GM10248 (cell line): ENCODE measurements at places on chromosomes 16 and 17.

DNA sequence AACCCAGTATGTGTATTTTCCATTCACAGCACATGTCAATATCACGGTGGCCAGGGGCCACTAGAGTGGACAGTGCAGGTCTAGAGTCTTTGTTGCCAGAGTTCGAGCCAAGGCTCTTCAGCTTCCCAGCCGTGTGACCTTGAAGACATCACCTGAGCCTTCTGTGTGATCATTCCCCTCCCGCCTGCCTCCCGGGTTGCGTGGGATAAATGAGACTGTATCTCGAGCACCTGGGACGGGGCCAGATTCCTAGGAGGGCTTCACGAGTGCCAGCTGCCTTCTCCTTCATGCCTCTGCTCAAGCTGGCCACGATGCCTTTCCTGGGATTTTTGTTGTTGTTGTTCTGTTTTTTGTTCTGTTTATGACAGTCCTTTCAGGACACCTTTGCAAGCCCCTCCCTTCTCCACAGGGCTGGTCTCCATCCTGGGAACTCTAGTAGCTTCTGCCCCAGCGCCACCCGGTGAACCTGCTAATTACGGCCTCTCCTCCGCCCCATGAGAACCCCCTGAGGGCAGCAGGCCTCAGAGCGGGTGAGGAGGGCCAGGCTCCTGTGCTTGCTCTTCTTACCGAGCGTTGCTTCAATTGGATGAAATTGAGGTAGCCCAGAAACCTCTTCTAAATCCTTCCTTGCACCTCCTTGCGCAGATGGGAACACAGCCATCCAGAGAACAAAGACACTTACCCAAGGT lies 3.9 kb downstream of the SPNS2 start:
- DNase-seq: no peak

DNA sequence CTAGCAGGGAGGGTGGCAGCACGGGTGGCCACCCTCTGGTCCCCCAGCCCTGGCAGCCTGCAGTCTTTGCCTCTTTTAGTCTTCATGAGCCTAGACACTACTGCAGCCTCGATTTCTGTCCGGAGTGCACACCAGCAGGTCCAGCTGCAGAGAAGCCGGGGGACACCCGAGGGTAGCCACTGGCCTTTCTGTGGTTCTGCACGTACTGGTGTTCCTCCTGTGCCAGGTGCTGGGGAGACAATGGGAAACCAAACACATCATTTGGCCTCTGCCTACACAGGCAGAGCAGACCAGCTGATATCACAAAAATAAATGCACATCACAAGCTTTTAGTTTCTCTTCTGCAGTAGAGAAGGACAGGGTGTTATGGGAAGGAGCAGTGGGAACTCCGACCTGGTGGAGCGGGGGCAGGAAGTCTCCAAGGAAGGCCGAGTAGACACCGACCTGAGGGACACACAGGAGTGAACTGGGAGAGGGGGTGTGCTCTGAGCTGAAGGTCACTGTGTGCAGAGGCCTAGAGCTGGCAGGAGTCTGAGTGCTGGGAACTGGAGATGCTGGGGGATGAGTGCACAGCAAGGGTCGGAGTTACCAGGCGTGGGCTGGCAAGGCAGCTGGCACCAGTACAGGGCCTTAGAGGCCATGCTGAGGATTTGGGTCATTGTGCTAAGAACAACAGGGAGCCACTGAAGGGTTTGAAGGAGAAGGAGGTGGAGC lies 23.1 kb downstream of the GPT2 start:
- no peak for DNase-seq

- DNase-seq: no peak
Measured at GRCh38 chr17:2084766-2085647, 30.1 kb downstream of the HIC1 start.

- no peak for DNase-seq
Measured at GRCh38 chr17:80119271-80119791, 17.9 kb downstream of the GAA start.

GRCh38 chr17:60959011-60959410 lies 281.4 kb downstream of the BCAS3 start:
- DNase-seq: no peak

- DNase-seq: no peak
Measured at GRCh38 chr17:78488867-78489634, 88.1 kb downstream of the DNAH17 start.

- no peak for DNase-seq
Measured at GRCh38 chr16:78961464-78961863, 639.1 kb downstream of the MAF start.

GRCh38 chr16:83271970-83272575 lies 535.7 kb upstream of the HSBP1 start:
- no peak for DNase-seq

GRCh38 chr16:65545413-65545956 lies 423.6 kb upstream of the CDH11 start:
- no peak for DNase-seq

DNA sequence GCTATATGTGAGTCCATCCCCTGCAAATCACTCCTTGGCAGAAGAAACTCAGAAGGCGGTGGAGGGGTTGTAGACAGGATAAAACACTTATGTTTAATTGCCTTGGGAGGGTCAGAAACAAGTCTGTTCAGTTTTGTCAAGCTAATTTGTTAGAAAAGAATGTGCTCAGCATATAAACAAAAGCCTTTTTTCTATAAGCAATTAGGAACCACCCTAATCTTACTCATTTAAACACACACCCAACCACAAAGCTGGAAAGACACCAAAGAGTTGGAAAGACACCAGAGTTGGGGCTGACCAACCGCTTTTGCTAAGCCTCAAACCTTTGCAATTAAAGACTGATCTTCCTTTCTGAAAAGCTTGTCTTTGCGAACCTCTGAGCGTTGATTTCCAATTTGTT lies 439.2 kb upstream of the ERCC4 start:
- DNase-seq: no peak

GRCh38 chr17:73200476-73200875 lies 7.6 kb downstream of the COG1 start:
- DNase-seq: no peak

DNA sequence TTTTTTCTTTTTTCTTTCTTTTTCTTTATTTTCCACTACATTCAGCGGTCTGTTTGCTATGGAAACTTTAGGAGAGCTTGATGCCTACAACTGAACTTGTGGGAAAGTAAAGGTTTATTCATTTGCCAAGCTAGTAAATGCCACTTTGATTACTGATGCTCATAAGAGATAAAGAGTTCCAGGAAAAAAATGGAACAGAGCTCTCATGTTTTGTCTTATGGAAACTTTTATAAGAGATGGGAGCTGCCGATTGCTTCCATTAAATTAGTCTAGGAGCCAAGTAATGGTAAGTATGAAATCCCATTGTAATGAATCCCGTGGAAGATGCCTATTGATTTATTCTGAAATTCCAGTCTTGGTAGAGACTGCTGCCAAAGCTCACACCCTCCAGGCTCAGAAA lies 7.1 kb downstream of the ANKFN1 start:
- no peak for DNase-seq

- no peak for DNase-seq
Measured at GRCh38 chr17:12605222-12605621, 60.5 kb upstream of the MYOCD start.

- DNase-seq: no peak
Measured at GRCh38 chr17:28338056-28338768, 2.7 kb downstream of the TNFAIP1 start.

DNA sequence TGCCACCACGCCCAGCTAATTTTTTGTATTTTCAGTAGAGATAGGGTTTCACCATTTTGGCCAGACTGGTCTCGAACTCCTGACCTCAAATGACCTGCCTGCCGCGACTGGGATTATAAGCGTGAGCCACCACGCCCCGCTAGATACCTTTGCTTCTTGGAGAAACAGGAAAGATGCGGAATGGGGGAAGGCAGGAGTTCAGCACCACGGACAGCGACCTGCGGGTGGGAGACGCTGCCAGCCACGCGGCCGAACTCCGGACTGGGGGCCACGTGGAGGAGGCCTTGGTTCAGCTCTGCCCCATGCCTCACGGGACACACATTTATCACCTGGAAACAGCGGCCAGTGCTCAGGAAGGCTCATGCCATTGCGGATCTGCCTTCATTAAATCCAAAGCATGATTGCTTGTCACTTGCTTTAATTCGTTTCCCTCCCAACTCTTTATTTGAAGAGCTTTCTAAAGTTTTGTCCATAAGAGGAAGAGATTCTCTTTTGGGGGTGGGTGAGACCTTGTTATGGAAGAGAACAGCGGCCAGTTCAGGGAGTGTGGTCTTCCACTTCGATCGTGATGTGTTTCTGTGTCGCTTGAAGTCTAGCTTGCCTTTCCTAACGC lies 219.9 kb downstream of the ENGASE start:
- DNase-seq: peak; percentile 50

DNA sequence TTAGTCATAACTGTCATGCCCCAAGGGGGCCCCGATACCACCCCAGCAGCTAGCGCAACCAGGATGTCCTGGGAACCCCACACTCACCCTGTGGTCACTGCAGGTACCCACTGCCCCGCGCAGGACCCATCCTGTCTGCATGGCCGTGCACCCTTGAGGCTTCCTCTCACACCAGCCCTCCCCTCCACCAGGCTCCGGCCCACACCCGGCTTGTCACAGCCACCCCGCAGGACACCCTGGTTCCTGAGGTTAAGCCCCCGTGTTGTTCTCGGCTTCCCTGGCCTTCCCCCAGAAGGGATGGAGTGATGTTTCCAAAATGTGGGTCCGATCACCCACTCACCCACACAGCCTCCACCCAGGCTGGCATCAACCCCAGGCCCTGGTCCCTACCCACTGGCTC lies 7.5 kb downstream of the DNASE1L2 start:
- DNase-seq: no peak

- no peak for DNase-seq
Measured at GRCh38 chr17:8742819-8743218, 1.8 kb downstream of the CCDC42 start.

DNA sequence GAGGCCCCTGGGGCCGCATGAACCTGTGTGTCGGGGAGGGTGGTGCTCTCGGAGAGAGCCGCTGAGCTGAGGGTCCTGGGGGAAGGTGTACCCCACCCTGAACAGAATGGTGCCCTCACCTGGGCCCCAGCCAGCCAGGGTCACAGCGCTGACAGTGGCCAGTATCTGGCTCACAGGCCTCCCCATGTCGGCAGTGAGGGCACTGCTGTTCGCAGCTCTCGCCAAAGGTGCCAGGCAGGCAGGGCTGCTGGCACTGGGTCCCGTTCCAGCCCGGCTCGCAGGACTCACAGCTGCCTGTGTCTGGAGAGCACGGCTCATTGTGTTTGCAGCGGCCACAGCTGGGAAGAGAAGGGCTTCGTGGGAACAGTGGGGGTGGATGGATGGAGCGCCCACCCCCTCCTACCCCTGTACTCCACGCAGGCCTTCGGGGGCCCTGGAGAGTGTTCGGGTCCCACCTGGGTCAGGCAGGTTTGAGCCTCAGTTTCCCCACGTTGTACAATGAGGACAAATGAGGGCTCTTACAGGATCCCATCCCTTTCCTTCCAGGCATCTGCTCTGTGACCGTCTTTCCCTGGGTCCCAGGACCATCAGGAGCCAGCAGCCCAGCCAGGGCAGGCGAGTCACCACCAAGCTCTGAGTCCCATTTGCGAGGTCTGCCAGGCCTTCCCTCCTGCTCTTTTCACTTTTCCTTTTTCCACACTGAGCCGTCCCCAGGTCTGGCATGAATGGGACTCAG lies 5.0 kb downstream of the SCARF1 start:
- no peak for DNase-seq
